ENCODE measurements at places on chromosomes 12 and 14.

DNA sequence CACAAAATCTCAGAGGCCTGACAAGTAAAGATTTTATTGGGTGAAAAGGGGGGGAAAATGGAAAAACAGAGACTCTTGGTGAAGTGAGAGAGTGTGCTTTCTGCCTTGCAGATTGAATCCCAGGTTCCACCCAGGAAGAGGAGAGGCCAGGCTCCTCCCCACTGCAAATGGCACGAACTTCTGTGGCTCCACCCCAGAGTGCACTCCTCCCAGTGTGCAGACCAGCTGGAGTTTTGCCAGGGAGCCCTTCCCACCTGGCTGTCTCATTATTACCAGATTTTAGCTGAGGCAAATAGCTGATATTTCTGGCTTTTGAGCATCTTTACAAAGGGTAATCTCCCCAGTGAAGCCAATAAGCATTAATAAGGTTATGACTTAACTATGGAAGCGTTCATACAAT, 51.9 kb downstream of the TESPA1 start:
- DNase-seq = no peak

DNA sequence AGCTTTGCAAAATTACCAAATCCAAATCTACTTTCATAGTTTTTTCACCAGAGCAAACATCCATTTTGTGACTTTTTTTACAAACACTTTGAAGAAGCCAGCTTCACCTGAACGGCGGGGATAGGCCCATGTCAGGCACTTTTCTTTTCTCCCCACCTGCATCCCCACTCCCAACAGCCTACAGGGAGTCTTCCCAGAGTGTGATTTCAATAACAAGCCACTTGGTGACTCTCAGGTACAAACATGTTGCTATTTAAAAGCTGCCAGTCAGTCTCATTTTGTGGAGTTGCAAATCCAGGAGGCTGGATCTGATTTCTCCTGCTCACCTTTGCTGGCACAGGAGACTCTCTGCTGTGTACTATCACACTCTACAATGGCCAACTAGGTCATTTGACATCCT, 285.5 kb downstream of the KCNH5 start:
- DNase-seq = no peak

GRCh38 chr12:105261010-105261409, 25.0 kb upstream of the APPL2 start:
- DNase-seq = no peak

DNA sequence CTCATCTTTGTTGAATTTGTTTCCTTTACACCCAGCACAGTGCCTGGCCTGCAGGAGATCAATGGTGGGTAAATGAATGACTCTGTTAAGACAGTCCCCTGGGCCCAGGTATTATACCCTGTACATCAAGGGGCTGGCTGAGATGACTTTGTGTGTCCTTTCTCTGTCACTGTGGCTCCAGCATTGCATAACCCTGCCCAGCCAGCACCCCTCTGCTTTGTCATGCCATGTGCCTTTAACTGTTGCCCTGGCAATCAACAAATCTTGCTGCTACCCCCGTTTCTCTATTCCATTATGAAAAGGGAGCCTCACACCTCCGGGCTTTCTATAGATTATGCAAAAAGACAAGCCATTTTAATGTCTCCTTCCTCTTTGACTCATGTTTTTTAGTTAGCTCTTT, 7.6 kb upstream of the FLVCR2 start:
- DNase-seq = no peak

GRCh38 chr14:72124171-72124570, 191.9 kb downstream of the RGS6 start:
- DNase-seq = no peak

- DNase-seq = peak; percentile 66
Measured at GRCh38 chr12:64733857-64734256, 25.3 kb downstream of the GNS start.

- DNase-seq = no peak
Measured at GRCh38 chr12:23893611-23894010, 55.9 kb downstream of the SOX5 start.

DNA sequence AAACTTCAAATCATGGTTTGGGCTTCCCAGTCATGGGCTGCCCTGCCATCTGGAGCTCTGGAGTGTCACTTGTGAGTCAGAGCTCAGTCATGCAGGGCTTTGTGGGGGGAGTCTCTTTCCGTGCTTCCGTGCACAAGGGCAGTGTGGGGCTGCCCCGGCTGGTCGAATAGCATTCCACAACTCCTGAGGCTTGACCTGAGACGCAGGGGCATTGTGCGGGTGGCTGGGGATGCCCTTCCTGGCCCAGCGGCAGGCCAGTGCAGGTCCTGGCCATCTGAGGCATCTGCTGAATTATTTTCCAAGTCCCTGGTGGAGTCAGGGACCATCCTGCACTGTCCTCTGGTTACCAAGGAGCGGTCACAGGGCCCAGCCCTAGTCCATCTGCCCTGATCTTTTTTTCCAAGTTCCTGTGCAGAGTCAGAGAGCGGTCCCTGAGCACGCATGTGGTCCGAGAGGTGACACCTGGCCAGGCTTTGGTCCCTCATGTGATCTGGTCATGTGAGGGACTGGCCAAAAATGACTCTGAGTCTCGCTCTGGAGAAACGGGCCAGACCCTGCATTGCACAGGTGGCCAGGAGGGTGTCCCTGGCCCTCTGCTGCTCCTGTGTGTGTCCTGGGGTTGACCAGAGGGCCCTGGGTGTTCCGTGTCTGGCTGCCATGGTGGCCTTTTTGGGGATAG, 167.0 kb upstream of the ALG10B start:
- DNase-seq = no peak

DNA sequence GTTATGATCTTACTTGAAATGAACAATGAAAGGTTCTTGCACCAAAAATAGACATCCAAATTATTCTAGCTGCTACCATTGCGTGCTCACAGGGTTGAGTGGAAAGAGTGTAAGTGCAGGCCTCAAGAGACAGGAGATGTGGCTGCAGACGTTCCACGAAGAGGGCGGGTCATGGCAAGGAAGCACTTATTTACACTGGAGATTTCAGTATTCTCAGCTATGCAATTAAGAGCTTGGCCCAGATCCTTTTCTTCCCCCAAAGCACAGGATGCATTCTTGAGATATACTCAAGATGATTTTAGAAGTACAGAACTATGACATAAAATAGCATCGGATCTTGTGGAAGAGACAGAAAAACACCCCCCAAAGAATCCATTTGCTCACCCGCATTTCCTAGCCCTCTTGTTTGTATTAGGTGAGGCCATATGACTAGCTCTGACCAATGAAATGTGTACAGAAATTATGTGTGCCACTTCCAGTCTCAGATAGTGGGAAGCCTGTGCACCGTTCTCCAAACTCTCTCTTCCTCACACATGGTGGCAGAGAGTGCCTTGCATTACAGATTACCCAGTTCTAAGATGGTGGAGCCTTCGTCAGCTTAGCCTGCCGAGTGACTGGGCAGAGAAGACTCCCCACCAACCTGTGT, 261.4 kb downstream of the TTC8 start:
- peak; percentile 38 for DNase-seq

- no peak for DNase-seq
Measured at GRCh38 chr14:38120109-38120508, 87.6 kb upstream of the SSTR1 start.

GRCh38 chr12:56591126-56591525, 39.0 kb downstream of the BAZ2A start:
- DNase-seq = no peak

DNA sequence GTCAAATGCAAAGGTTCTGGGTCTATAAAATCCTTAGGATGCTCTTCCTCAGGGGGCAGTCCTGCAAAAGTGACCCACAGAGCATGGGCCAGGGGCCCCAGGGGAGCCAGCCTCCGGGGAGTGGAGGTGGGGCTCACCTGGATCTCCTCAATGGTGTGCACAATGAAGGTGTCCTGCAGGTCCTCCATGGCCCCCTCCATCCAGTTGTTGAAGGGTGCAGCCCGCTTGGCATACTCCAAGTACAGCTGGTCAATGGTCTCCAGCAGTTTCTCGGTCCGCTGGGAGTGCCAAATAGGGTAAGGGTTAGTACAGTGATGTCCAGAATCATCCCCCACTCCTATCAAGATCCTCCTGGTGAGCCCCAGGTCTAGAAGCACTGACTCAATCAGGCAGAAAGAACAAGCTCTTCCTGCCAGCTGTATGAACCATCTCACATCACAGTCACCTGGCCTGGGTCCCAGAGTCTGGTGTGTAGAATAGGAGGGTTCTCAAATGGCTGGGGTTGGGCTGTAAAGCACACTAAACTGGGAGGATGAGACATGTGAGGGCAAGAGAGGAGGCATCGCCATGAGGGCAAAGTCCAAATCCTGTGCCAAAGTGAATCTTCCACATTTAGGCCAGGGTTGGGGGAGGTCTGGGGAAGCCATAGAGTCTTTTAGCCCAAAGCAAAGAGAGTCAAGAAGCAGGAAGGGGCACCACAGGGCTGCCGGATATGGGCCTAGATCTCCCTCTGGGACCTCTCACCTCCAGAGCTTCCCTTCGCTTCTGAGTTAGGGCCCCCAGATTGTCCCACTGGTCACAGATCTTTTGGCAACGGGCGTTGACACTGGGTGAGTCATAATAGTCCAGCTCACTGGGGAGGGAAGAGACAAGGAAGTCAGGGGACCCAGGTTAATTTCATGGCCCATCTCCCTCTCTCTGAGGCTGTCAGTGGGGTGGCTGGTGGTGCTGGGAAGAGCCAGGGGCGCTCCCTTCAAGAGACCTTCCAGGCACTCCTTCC, 91.5 kb upstream of the ZFP36L1 start:
- DNase-seq = peak; percentile 63

- DNase-seq = no peak
Measured at GRCh38 chr12:460261-461230, 807 bp downstream of the B4GALNT3 start.

- DNase-seq = no peak
Measured at GRCh38 chr12:2509137-2509536, 285.6 kb upstream of the FKBP4 start.

- peak; percentile 26 for DNase-seq
Measured at GRCh38 chr12:45483571-45483970, 245.9 kb upstream of the ARID2 start.

DNA sequence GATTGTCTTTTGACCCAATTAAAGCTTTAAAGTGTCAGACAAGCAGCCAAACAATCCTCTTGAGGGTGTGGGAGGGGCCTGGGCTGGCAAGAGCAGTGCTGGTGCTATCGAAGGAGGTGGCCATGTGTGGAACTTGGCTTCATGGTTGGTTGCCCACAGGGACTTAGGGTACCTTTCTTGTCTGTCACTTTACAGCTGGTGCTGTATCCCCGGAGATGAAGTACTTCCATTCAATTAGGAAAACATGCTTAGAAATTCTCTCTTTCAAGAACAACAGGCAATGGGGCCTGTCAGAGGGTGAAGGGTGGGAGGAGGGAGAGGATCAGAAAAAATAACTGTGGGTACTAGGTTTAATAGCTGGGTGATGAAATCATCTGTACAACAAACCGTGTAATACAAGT, 86.5 kb downstream of the DAAM1 start:
- DNase-seq = peak; percentile 41

- no peak for DNase-seq
Measured at GRCh38 chr12:49652921-49653520, 29.7 kb downstream of the PRPF40B start.

GRCh38 chr14:39232554-39233415, 930 bp upstream of the MIA2 start:
- no peak for DNase-seq

DNA sequence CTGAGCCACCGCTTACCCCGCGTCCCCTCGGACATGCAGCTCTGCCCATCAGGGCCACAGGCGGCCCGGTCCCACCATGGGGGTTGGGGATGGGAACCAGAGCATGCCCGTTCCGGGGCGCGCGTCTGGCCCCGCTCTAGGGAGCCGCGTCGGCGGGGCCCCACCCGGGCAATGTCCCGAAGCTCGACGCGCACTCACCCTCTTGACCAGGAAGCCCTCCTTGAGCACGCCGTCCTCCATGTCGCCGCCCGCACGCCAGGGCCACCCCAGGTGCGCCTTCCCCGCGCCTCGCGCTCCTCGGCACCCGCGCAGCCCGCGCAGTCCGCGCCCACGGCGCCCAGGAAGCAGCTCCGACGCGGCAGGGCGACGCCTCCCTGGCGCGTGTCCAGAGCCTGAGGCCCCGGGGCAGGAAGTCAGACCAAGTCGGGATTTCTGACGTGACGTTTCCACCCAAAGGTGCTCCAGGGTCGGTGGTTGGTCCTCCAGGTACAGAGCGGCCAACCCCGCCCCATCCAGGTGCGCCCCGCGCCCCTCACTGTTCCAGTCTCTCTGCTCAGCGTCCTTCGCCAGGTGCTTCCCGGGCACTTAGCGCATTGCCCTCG, at the start of gene PLEK2:
Gene PLEK2 (minus strand): TSS at position 346 of the 602 bp plus-strand sequence. CDS start 106 bp downstream, at position 240.
- DNase-seq = no peak

DNA sequence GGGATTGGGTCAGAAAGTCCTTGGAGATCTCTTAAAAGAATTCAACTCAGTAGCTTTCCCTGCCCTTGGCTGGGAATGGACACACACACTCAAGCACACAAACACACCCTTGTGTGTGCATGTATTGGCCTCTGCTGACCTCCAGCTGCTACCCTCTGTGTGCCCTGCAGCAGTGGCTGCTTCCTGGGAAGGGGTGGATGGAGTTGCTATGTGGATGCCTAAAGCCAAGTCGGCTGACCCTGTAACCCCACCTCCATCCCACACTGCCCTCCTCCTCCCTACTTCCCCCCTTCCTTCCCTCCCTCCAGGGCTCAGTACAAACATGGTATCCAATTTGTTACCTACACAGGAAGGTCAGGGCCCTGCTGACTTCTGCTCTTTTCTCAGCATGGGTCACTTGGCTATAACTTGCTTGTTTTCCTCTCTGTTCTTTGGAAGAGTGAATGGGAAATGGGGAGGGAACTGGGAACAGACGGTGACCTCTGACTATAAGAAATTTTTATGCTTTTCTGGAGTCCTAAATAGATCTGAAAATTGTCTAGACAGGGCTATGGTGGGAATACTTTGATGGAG, 351.6 kb upstream of the TBX3 start:
- peak; percentile 16 for DNase-seq

GRCh38 chr12:33830070-33830469, 192.2 kb upstream of the ALG10 start:
- DNase-seq = no peak

DNA sequence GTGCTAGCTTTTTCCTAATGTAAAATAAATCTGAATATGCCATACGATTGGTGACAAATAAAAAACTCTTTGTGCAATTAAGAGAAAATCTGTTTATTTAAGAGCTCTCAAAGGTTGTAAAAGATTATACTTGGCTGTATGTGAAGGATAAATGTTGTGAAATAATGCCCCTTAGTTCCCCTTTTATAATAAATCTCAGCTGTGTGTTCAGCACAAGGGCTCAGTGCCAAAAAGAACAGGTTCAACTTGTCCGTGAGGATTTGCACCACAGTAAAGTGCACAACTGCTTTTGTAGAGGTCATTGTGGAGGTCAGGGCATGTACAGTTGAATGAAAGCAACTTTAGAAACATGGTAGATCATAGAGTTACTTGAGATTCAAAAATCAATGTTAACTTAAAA, 118.6 kb downstream of the TRMT5 start:
- no peak for DNase-seq

DNA sequence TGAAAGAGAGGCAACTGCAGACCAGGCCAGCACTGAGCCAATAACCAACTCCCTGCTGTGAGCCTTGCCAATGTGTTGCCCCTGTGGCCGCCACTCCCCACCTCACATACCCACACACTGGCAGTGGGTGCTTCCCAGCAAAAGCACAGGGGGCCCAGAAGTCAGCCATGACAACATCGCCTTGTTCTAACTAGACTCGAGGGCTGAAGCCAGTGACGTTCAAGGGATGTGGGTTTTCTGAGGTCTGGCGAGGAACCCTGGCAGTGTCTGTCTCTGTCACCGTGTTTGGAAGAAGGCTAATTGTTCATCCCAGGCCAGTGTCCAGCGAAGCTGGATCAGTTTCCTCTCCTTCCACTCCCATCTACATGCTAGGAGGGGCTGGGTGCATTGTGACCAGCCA, 311.8 kb upstream of the AMIGO2 start:
- DNase-seq = no peak
